ENCODE measurements at places on chromosomes 2 and 18.

- DNase-seq, result no peak
Measured at GRCh38 chr18:9404565-9405060, 70.0 kb downstream of the TWSG1 start.

DNA sequence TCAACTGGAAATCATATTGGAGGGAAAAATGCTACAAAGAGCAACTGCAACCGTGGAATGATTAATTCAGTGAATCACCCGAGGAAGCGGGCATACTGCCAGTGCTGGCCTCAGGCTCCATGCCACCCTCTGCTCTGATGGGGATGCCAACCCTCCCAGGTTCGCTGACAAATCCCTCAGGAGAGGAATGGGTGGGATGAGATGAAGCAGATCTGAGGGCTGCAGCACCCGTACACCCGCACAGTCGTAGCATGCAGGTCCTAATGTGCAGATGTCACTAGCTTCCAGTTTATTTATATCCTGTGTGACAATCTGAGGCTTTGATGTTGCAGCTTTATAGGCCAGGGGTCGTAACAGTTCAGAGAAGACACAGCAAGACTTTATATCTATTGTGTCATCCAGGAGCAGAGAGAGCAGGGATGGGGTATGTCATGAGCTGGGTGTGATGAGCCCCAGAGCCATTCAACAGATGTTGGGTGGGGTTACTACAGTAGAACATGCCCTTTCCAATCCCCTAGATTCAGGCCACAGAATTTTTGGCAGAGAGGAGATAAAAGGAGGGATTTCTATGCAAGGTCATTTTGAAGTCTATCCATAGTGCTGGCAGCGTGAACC, 44.6 kb downstream of the DPP4 start:
- no peak for DNase-seq

- DNase-seq, result no peak
Measured at GRCh38 chr2:22221006-22221405, 1097.2 kb downstream of the TDRD15 start.

- no peak for DNase-seq
Measured at GRCh38 chr2:236505648-236506047, 64.0 kb upstream of the ACKR3 start.

DNA sequence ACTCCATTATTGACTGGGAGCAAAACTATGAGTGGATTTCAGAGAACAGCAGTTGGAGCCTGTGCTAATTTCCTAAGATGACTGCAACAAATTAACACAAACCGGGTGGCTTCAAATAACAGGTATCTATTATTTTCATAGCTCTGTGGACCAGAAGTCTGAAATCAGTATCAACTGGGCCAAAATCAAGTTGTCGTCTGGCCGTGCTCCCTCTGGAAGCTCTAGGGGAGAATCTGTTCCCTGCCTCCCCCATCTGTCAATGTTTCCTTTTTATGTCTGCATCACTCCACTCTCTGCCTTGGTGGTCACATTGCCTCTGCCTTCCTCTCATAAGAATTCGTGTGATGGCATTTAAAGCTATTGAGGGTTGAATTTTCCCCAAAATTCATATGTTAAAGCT, 269.8 kb downstream of the TMX3 start:
- DNase-seq, result no peak

- no peak for DNase-seq
Measured at GRCh38 chr2:239917125-239917956, 107.8 kb downstream of the NDUFA10 start.

DNA sequence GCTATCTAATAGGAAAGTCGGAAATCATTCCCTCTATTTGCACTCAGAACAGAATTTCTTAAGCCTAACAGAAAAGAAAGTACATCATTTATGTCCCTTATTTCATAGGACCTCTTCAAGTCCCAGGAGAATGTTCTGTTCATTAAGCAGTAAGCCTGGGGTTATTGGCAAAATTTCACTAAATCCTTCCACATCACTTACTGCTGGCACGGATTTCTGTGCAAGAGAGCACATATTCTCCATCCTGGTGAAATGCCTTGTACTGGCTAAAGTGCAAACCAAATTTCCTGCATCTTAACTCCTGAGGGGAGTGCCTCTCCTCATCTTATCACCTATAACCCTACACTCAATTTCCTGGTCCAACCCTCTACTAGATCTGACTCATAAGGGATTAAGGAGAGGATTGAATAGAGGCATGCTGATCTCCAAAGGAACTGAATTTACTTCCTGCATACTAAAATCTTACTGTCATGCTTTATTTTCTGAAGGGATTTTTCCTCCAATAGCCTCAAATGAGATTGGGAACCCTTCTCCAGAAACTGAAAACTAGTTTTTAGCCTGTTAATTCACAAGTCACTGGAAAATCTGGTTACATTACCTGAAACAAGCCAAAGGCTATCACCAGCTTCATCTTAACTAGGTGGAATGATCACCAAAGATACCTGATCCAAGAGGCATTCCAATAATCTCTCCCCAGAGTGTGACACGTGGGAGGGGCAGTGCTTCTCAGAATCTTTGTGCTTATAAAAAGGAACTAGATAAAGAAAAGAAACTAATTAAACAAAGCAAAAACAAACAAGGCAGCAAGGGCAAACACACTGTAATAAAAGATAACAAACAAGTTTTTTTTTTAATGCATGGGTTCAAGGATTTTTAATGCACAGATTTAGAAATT, 311.1 kb downstream of the NR4A2 start:
- DNase-seq, result no peak

DNA sequence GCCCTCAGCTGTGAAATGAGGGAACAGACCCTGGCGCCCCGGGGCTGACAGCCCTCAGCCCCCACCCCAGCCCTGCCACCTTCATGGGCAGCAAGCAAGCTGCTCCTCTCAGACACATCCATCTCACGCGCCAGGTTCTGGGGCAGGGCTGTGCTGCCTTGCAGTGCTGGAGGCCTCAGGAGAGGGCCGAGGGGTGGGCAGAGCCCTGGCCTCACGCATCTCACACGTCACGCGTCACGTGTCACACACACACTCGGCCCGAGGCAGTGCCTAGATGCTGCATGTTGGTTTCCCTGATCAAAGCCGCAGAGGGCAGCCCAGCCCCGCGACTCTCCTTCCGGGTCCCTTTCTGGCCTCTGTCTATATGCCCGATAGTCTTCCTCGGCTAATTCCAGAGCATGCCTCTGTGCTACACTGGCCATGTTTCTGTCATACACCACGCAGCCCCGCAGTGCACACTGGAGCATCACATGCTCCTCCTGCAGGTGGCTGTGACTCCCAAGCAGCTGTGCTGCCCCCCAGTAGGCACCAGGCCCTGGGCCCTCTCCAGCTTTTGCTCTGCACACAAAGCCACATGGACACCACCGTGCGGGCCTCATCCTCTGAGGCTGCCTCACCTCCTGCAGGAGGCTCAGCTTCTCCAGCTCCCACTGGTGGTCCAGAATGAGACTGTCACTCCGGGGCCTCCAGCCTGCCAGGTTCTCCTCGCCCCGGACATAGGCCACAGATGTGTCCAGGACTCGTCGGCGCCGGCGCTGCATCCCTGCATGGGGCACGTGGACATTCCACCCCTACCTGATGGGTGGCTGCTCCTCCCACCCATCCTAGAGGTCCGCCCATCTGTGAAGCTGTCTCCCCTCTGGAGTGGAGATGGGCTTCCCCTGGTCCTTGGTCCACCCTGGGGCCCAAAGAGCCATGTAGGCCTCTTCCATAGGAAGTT, 31.4 kb downstream of the AQP12A start:
- DNase-seq, result no peak

- DNase-seq, result no peak
Measured at GRCh38 chr18:75276818-75277609, 66.4 kb downstream of the TSHZ1 start.

DNA sequence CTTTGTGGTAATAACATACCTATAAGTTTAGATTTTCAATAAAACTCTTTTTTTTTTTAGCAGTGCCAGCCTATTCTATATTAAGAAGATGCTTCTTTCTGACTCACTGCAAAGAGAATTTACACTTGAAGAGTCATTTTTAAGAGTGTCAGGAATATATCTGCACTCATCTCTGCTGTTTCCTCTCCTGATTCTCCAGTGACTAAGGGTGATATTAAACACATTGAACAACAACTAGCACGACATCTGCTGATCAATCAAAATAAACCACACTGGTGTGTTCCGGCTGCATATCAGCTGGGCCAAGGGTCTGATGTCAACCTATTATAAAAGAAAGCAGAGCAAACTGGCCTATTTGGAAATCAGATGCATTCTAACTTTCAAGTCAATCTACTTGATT, 15.0 kb downstream of the RAB27B start:
- no peak for DNase-seq

- DNase-seq, result no peak
Measured at GRCh38 chr18:22165603-22166068, 3.8 kb upstream of the GATA6 start.

- peak; percentile 62 for DNase-seq
Measured at GRCh38 chr2:214808981-214809750, at the start of gene BARD1. Gene BARD1 (minus strand): TSS chr2:214809683. CDS start chr2:214809569, 114 bp downstream.

GRCh38 chr2:73759285-73759764, 20.6 kb downstream of the DUSP11 start:
- no peak for DNase-seq

DNA sequence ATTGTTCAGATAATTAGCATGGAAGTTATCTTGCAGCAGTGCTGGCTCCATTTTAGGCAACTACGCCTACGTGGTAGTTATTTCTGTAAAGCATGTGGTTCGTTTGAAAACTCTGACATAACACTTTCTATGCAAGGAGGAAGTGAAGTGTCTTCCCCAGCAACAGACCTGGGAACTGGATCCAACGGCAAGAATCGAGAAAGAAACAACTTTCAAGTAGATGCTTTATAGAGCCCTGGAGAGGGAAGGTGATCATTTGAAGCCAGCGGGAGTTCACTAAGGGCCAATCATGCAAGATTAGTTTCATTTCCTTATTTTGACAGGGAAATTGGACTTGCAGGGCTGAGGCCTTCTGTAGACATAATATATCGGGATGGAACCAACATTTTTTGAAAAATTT, 218.3 kb downstream of the ACKR3 start:
- DNase-seq, result no peak

- no peak for DNase-seq
Measured at GRCh38 chr2:216553482-216554240, 55.0 kb downstream of the RPL37A start.

DNA sequence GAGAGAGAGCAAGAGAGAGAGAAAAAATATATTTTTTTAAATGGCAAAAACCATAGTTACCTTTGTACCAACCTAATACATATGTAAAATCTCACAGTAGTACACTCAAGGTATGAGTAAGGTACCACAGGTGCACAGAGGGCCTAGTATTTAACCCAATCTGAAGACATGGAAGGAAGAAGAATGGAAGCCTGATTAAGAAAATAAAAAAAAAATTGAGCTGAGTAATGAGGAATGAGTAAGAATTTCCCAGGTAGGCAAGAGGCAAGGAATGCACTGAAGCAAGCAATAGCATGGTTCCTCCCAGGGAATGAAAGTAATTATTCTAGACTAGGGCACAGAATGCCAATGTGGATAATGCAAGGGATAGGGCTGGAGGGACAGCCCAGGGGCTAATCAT, 294.2 kb downstream of the FIGN start:
- DNase-seq, result no peak

- no peak for DNase-seq
Measured at GRCh38 chr2:232013701-232014353, 52.3 kb downstream of the DIS3L2 start.

- DNase-seq, result no peak
Measured at GRCh38 chr2:207180741-207181140, 15.0 kb upstream of the KLF7 start.

- DNase-seq, result no peak
Measured at GRCh38 chr2:25617948-25618646, 55.3 kb downstream of the DTNB start.

DNA sequence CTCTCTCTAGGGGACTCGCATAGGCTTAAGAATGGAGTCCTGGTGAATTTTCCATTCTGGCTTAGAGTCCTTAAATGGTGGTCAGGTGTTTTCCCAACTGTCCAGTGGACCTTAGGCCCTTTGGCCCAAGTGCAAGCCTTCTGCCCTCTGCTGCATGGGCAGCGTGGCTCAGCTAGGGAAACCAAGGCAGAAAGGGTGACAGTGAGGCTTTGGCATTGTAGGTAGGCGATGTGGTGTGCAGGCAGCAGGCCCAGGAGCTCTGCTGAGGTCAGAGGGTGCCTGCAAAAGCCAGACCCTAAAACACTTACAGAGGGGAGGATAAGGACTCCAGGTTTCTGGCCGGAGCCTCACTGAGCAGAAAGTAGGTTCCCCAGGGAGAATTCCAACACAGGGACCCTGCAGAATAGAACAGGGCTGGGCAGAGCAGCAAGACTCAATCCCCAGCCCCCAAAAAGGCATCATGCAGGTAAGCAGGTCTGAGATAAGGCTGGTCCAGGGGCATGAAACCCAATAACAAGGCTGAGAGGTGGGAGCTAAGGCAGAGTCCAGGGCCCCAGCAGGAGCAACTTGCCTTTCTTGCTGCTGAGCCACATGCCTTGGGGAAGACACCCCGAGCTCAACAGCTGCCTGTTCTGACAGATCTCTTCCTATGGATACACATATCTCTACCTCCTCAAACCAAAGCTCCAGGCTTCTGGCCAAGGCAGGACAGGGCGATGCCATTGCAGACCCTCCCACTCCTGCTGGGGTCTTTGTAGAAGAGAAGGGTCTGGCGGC, 199.7 kb downstream of the TNS1 start:
- no peak for DNase-seq

GRCh38 chr2:167478196-167478595, 589.9 kb downstream of the XIRP2 start:
- DNase-seq, result no peak

- DNase-seq, result no peak
Measured at GRCh38 chr2:212288308-212288707, 250.3 kb downstream of the ERBB4 start.

DNA sequence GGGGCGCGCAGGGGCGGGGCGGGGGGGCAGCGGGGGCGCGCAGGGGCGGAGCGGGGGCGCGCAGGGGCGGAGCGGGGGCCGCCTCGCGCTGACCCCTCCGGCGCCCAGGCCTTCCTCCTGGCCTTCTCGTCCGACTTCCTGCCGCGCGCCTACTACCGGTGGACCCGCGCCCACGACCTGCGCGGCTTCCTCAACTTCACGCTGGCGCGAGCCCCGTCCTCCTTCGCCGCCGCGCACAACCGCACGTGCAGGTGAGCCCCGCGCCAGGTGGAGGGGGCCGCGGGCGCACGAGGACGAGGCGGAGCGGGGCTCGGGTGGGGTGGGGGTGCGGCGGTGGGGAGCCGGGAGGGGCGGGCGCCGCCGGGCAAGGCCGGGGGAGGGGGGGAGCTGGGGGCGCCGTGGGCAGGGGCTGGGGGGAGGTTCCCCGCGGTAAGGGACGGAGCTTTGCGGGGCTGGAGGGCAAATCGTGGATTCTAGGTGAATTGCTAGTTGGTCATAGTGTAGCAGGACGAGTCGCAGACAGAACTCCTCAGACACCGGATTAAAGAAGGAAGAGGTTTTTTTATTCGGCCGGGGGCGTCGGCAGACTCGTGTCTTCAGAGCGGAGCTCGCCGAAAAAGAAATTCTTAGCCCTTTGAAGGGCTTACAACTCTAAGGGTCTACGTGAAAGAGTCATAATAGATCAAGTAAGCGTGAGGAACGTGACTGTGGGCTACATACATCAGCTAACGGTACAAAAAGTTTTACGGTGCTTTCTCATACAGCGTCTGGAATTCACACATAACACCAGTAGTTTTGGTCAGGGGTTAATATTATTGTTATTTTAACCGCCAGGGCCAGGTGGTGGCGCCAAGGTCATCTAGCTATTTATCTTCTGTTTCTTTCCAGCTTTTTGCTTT, 29.9 kb downstream of the ANO7 start:
- DNase-seq, result no peak

GRCh38 chr2:105896765-105897163, 152.1 kb downstream of the NCK2 start:
- no peak for DNase-seq

Measured in Jurkat, Clone E6-1 (cell line).